ENCODE measurements at places on chromosomes 2 and 18.

- DNase-seq: no peak
These were observed 1070.3 kb upstream of the CELF4 start for GRCh38 chr18:38635709-38636430.

DNA sequence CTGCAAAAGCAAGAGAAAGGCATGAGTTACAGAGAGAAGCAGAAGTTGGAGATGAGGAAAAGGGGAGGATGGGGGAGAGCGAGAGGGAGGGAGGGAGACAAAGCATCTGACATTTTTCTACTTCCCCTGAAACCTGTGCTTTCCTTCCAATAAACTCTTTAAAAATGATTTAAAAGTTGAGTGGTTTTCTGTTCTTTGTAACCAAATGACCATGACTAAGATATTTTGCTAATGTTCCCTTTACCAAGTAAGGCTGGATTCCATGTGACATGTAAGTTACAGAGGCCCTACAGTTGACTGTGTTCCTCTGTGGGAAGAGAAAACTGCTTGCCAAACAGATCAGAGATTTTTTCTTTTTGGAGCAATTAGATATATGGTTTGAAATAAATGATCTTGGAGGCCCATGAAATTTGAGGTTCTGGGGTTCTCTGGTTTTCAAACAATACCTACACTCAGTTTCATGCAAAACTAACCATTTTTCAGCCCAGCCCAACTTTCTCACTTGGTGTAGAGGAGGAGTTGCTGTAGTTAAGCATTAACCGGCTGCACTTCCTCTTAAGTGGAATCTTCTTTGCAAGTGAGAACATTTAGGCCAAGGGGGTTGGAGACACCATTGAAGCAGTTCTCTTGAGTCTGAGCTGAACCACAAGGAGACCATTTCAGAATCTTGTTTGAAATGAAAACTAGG, 34.5 kb downstream of the INSIG2 start:
- no peak for DNase-seq

GRCh38 chr2:120898961-120899750, 163.5 kb downstream of the GLI2 start:
- DNase-seq: no peak

GRCh38 chr18:76592981-76593381, 97.9 kb upstream of the ZNF516 start:
- DNase-seq: no peak

DNA sequence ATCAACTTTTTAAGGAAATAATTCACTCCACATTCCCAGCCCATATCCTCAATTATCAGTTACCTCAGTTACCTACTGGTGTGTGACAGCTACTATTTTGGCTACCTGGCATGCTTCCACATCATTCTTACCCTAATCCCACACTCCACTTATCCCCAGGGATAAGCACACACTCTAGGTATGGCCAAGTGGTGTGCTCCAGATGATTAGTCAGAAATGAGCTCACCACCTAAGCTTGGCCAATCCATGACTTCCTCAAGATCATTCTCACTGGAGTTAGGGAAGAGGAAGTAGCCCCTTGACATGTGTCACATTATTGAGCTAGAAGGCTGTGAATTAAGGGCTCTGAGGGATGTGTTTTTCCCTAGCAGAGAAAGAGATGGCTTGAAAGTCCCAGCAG, 20.9 kb upstream of the SMAD4 start:
- DNase-seq: no peak

GRCh38 chr18:75923169-75923568, 495.7 kb upstream of the SMIM21 start:
- DNase-seq: peak; percentile 63

DNA sequence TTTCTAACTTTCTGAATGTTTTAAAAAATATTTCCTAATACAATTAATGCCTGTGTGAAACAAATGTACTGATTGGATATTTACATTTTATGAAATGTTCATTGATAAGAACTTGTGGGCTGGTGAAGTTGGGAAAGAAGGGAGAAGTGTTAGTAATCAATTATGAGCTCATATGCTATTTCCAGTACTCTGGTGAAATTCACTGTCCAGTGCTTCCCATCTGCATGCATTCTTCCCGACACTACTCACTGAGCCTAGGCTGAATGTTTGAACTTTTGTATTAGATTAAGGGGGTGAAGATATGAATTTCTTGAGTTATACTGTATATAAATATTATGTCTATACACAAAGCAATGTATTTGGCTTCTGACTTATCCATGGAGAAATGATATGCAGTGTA, 36.0 kb downstream of the SKA1 start:
- DNase-seq: no peak

- no peak for DNase-seq
These were observed 16.6 kb upstream of the HRH4 start for GRCh38 chr18:24443870-24444269.

- DNase-seq: no peak
These were observed 1.9 kb upstream of the MEIS1 start for GRCh38 chr2:66432801-66433694.

- DNase-seq: no peak
These were observed 219.7 kb downstream of the AFF3 start for GRCh38 chr2:99922664-99923063.

GRCh38 chr2:205347899-205348298, 334.4 kb upstream of the NRP2 start:
- DNase-seq: no peak

GRCh38 chr2:120979921-120980320, 244.3 kb downstream of the GLI2 start:
- no peak for DNase-seq

DNA sequence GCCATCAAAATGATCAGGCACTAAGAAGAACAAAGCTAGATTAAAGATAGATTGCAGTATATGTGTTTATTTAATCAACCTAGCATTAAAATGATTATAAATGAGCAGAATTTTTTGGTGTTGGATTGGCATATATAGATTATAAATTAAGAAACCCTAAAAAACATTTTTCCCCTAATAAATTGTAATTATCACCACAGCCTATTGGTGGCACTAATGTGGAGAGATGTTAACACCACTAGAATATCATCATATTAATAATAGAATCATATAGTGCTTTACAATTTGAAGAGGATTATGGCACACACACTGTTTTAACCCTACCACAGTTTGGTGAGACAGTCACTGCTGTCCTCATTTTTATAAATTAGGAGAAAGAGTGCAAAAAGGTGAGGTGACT, 112.4 kb upstream of the RND3 start:
- DNase-seq: no peak

GRCh38 chr18:51250458-51251024, 53.1 kb upstream of the MEX3C start:
- DNase-seq: no peak

DNA sequence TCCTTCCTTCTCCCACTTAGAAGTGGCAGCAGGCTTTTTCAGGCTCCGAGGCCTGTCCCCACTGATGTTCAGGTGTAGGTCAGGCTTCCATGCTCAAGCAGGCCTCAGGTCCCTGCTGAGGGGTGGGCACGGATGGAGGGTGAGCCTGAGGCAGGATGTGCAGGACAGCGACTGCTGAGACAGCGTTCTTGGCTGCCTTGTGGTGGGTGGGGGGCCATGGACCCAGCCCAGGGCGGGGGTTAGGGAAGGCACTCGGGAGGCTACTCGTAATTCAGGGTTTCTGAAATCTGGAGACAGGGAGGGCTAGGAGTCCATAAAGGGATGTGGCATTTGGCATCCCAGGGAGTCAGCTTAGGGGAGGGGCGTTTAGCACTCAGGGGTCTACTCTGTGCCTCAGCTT, 30.3 kb downstream of the COLEC11 start:
- DNase-seq: no peak

DNA sequence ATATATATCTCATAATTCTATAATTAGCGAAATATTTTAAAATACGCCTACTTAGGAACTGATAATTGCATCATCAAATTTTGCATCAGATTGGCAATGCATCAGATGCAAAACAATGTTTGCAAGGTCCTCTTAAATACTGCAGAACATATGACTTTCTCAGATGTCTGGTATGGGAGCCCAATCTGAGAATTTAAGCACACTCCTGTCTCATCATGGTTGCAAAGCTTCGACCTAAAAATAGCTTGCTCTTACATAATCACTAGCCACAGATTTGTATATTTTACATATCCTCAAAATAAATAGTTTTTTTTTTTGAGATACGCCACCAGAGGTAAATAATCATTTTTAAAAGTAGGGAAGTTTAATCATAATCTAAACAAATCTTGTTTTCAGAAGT, 123.2 kb downstream of the CABYR start:
- DNase-seq: no peak

GRCh38 chr2:106156305-106157296, 37.5 kb downstream of the UXS1 start:
- DNase-seq: no peak

GRCh38 chr2:120861191-120861575, 125.5 kb downstream of the GLI2 start:
- DNase-seq: no peak

GRCh38 chr2:158598862-158599517, 142.2 kb downstream of the PKP4 start:
- DNase-seq: no peak

GRCh38 chr18:8348051-8348720, 261.1 kb upstream of the RAB12 start:
- DNase-seq: no peak

GRCh38 chr2:75558136-75558535, 2.6 kb downstream of the EVA1A start:
- DNase-seq: no peak

GRCh38 chr2:189582809-189583192, 2.2 kb upstream of the SLC40A1 start:
- no peak for DNase-seq

GRCh38 chr2:15662026-15662425, 70.4 kb downstream of the DDX1 start:
- no peak for DNase-seq

DNA sequence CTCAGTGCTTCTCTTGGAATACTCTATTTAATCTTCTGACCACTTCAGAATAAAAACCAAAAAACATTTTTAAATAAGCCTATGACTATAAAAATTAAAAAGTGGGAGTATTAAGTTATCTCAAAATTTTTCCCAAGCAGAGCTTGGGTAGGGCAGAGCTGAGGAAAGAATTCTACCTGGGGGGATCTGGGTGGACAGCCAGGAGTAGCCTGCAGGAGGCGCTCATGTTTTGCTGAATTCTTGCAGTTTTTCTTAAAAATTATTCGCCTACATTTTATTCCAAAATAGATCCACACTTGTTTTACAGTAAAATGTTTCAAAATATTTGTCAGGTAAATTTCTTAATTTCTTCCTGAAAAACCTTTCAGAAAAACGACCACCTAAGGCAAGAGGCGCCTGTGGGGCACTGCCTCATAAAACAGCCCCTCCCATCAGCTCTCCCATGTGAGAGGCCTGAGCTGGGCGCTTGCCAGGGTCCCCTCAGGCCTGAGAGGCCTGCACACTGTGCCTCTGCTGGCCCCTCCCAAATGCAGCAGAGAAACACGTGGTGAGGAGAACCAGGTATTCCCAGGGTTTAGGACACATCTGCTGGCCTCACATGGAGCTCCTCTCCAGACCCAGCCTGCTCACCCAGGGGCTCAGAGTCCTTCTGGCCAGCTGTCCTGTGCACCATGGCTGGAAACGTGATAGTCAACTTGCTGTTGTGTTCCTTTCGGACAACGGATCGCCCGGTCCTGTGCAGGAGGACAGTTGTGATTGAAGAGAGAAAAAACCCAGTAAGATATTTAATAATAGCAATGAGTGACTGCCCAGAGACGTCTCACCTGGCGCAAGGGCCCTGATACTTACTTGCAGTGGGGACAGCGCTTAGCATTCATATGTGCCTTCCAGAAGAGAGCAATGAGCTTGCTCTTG, 17.5 kb downstream of the POLR1A start:
- DNase-seq: no peak

DNA sequence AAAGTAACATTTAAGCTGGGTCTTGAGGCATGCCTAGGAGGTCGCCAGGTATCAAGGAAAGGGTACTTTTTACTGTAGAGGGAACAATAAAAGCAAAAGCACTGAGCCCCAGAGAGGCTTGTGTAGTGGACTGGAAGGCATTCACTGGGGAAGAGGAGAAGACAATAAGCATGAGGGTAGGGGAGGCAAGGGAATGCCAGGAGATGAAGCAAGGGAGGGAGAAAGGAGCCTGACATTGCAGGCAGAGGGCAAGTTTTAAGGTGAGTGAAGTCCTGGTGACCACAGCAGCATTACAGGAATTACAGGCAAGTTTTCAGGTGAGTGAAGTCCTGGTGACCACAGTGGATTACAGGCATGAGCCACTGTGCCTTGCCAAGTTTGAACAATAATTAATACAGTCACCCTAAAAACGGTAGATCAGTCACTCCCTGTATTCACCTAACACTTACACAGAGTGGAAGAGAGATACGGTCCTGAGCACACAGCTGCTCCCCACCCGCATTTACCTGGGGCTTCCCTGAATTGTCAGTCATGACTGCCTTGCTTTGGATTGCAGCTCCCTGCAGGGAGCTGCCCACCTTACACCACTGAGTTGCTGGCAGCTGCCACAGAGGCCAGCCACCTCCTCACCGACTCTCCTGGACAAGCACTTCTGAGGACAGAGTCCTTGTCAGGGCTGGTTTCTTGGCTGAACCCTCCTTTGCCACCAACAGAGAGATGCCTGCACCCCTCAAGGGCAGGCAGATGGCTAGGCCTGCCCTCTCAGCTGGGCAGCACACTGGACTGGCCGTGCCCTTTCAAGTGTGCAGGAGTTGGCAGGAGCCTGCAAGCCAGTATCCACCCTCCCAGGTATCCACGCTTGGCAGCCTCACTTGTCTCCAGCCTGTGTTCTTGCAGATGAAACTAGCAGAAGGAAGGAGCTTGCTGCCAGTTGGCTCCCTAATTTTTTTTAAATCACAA, 153.2 kb upstream of the MSH6 start:
- DNase-seq: no peak

GRCh38 chr2:25065768-25066167, 23.9 kb downstream of the EFR3B start:
- DNase-seq: no peak

DNA sequence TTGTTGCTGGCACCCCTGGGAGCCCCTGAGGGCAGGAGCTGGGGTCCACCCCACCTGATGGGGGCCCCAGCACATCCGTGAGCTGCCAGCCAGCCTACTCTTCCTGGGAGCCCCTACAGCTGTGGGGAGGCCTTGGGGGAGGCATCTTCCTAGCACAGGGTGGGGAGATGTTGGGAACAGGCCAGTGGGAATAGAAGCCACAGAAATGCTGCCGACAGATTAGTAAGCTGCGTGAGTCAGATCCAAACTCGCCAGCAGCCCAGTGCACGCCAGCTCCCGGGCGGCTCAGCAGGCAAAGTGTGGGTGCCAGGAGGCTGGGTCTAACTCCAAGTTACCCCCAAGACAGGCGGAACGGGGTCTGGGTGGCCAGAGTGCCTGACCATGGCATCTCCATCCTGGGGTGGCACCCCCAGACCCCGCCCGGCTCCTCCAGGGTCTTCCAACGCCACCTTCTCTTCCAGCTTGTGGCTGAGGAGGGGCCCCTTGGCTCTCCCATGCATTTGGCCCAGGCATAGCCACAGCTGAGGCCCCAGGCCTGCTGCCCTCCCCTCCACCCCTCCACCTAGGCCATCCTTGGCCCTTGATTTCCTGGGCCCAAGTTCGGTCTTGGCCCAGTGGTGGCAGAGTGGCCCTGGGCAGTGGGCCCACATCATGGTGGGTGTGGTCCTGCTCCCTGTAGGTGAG, 15.3 kb downstream of the CROCC2 start:
- DNase-seq: no peak

- DNase-seq: no peak
These were observed 27.1 kb downstream of the HS1BP3 start for GRCh38 chr2:20623741-20624155.

- DNase-seq: no peak
These were observed 41.3 kb downstream of the CAPN13 start for GRCh38 chr2:30765876-30766470.

GRCh38 chr2:230910546-230911177, 14.4 kb downstream of the GPR55 start:
- no peak for DNase-seq
